ENCODE measurements at places on chromosomes 11 and 22. TPM values are rescaled to one million over a fixed set of nuclear protein-coding genes. Genes with fewer than 3 reads are reported as not detected.

The PHOX2A gene
- total RNA-seq = not detected

The MRGPRX4 gene
- total RNA-seq = not detected

The TRIM77 gene
- total RNA-seq = not detected

The ENTHD1 gene
- total RNA-seq = 0.47 TPM

The NPAS4 gene
- not detected for total RNA-seq

The LGALS12 gene
- not detected for total RNA-seq

The CATSPERZ gene
- total RNA-seq = not detected

The GLYAT gene
- not detected for total RNA-seq

The LMO2 gene
- total RNA-seq = 0.61 TPM

The OR51B4 gene
- not detected for total RNA-seq

The P2RY6 gene
- total RNA-seq = not detected

The NTM gene
- total RNA-seq = not detected

The C22orf42 gene
- not detected for total RNA-seq

The LRRC4C gene
- not detected for total RNA-seq

The WBP2NL gene
- total RNA-seq = 0.38 TPM

The APLNR gene
- not detected for total RNA-seq

The DEPDC7 gene
- 2.9 TPM for total RNA-seq

The MS4A1 gene
- 0.82 TPM for total RNA-seq

The PANX3 gene
- not detected for total RNA-seq

The OSBP gene
- 58.2 TPM for total RNA-seq

The RFPL2 gene
- 0.30 TPM for total RNA-seq

The OR8D4 gene
- not detected for total RNA-seq

The ROBO4 gene
- total RNA-seq = not detected

The MMP8 gene
- not detected for total RNA-seq

The LIF gene
- total RNA-seq = 0.30 TPM

The KRTAP5-2 gene
- total RNA-seq = not detected

The RFPL1 gene
- not detected for total RNA-seq

The SCO2 gene
- total RNA-seq = 0.61 TPM

The CASP5 gene
- total RNA-seq = not detected

The MMP3 gene
- not detected for total RNA-seq

The ABCC8 gene
- total RNA-seq = not detected

The OTOG gene
- not detected for total RNA-seq

The OR8D1 gene
- total RNA-seq = not detected
